ENCODE measurements at places on chromosomes 3 and 15. TPM values are rescaled to one million over a fixed set of nuclear protein-coding genes. Genes with fewer than 3 reads are reported as not detected.

- no peaks in the 10 kb centered on the region for H3K4me1 ChIP-seq
- no peak overlapping the region for H3K27ac ChIP-seq
These were observed 203.4 kb downstream of the TBC1D2B start for GRCh38 chr15:77874063-77874462.

DNA sequence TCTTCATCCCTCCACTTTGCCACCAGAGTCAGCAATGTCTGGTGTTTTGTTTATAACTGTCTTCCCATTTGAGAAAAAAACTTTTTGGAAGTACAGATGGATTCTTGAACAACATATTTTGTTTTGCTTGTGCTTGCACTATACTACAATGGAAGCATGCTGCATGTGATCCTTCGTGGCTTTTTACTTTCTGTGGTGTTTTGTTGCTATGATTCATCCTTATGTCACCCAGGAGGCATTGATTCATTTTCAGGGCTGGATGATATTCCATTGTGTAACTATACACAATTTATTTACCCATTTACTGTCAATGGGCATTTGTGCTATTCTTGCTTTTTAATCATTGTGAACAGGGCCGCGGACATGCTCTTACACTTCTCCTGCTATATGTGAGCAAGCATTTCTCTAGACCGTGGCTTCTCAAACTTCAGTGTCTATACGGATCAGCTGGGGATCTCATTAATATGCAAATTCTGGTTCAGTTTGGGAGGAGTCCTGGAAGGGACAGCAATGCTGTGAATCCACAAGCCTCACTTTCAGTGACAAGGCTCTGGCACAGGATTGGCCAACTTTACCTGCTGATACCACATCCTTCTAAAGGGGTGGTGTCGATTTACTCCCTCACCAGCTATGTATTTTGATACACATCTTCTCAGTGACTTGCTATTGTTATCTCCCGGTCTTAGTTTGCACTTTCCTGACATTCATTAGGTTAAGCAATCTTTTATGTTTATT, 65.9 kb downstream of the POLR2M start:
- H3K4me1 ChIP-seq, result no peaks in the 10 kb centered on the region
- no peak for DNase-seq
- no peaks in the 10 kb centered on the region for H3K27me3 ChIP-seq
- H3K4me3 ChIP-seq, result no peak overlapping the region
- H3K36me3 ChIP-seq, result no peaks in the 10 kb centered on the region

The C15orf62 gene
- total RNA-seq, result 1.3 TPM

DNA sequence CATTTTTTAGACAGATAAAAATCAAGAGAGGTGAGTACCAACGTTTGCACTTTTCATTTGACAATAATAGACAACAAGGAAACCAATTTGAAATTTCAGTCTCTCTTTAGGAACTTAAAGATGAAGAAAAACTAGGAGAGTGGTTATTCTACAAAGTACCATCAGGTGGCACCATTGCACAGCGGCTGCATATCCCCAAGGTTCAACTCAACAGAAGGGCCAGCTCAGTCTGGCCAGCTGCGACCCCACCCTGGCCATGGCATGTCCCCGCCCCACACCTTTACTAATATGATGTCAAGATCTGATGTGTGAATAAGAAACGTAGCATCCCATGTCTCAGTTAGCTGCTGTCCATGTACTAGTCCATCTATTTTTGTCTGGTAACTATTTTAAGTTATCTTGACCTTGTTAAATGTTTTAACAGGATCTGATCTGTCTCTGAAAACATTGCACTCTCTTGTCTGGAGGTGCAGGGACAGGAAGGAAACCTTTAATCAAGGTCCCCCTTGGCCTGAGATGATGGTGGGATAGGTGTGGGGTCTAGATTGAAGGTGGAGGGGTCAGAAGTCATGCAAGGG, 35.5 kb upstream of the CGNL1 start:
- no peaks in the 10 kb centered on the region for H3K4me1 ChIP-seq
- DNase-seq, result peak; percentile 67
- H3K36me3 ChIP-seq, result no peaks in the 10 kb centered on the region
- H3K27me3 ChIP-seq, result no peaks in the 10 kb centered on the region
- H3K4me3 ChIP-seq, result no peak overlapping the region

DNA sequence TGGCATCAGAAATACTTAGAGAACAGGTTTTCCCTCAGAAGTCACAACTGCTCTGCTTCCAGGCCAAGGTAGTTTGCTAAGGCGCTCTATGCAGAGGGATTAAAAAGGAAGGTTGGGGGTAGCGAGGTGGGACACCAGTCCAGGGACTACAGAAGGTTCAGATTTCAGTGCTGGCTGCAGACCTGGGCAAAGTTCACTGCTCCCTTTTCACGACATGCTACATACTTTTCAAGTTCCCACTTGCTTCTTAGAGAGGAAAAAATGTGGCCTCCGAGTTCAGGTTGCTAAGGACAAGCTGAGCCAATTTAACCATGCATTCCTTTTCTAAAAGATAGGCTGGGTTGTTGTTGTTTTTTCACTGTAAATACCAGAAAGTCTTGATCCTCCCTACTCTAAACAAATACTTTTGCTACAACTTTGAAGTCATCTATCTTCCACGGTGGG, 158.6 kb upstream of the NR2F2 start:
- H3K27ac ChIP-seq, result no peak overlapping the region
- H3K4me1 ChIP-seq, result no peaks in the 10 kb centered on the region
- DNase-seq, result no peak
- H3K4me3 ChIP-seq, result no peak overlapping the region
- H3K36me3 ChIP-seq, result no peaks in the 10 kb centered on the region
- H3K27me3 ChIP-seq, result no peaks in the 10 kb centered on the region

- H3K4me3 ChIP-seq, result no peak overlapping the region
- DNase-seq, result no peak
These were observed 26.2 kb upstream of the ANXA2 start for GRCh38 chr15:60424006-60424405.

The ZKSCAN7 gene
- total RNA-seq, result 4.7 TPM

The ATP10A gene
- 4.2 TPM for total RNA-seq

GRCh38 chr3:184598574-184598927, 37.0 kb downstream of the EPHB3 start:
- no peaks in the 10 kb centered on the region for H3K36me3 ChIP-seq
- H3K27me3 ChIP-seq, result peaks cover 16% of the 10 kb centered on the region
- H3K27ac ChIP-seq, result no peak overlapping the region
- no peak for DNase-seq

The SPESP1 gene
- 0.85 TPM for total RNA-seq

The HES1 gene
- total RNA-seq, result 39.1 TPM

The GNB4 gene
- 4.7 TPM for total RNA-seq

- no peak overlapping the region for H3K27ac ChIP-seq
- no peaks in the 10 kb centered on the region for H3K36me3 ChIP-seq
- no peaks in the 10 kb centered on the region for H3K4me1 ChIP-seq
- DNase-seq, result no peak
- H3K4me3 ChIP-seq, result no peak overlapping the region
These were observed 94.8 kb upstream of the FEZF2 start for GRCh38 chr3:62467966-62468722.

GRCh38 chr3:119630880-119631329, 29.5 kb downstream of the POPDC2 start:
- no peaks in the 10 kb centered on the region for H3K27me3 ChIP-seq
- H3K4me1 ChIP-seq, result no peaks in the 10 kb centered on the region
- DNase-seq, result no peak
- no peak overlapping the region for H3K27ac ChIP-seq

GRCh38 chr3:17771177-17772017, 29.0 kb upstream of the TBC1D5 start:
- H3K36me3 ChIP-seq, result no peaks in the 10 kb centered on the region
- no peak overlapping the region for H3K4me3 ChIP-seq
- no peaks in the 10 kb centered on the region for H3K4me1 ChIP-seq
- no peaks in the 10 kb centered on the region for H3K27me3 ChIP-seq
- H3K27ac ChIP-seq, result no peak overlapping the region

- H3K27me3 ChIP-seq, result no peaks in the 10 kb centered on the region
- H3K4me1 ChIP-seq, result no peaks in the 10 kb centered on the region
- no peak overlapping the region for H3K4me3 ChIP-seq
- H3K36me3 ChIP-seq, result no peaks in the 10 kb centered on the region
These were observed 93.9 kb downstream of the CPN2 start for GRCh38 chr3:194257151-194257621.

DNA sequence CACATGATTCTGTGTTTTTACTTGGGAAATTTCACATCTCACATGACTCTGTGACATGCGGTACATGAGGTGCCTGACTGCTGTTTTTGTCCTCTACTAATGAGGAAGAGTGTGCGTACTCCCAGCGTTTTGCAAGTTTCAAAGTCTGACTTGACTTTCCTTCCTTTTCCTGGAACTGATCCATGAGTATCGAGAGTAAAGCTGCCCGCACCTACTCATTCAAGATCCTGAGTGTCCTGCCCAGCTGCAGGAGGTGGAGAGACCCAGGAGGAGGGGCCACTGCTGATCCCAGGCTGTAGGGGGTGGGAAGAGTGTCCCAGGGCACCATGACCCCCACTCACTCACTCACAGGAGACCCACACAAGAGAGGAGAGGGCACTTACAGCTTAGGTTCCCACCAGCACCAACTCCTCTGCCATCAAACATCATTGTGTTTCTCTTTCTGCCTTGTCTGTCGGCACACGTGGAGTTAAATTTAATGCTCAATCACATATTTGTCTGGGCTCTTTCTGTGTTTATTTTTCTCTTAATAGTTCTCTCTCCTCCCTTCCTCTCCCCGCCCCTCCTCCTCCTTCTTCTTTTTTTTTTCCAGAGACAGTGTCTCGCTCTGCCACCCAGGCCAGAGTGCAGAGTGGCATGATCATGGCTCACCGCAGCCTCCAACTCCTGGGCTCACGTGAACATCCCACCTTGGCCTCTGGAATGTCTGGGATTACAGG, 1.4 kb downstream of the CCR5AS start:
- H3K36me3 ChIP-seq, result no peaks in the 10 kb centered on the region
- peak overlapping the region; percentile 6 for H3K27ac ChIP-seq
- no peak overlapping the region for H3K4me3 ChIP-seq

The FSTL1 gene
- total RNA-seq, result 51.6 TPM

The SUCNR1 gene
- not detected for total RNA-seq

All from Peyer's patch (tissue), 4 donors.